ENCODE measurements at places on chromosomes 12 and 14.

- DNase-seq, result no peak
- no peak overlapping the region for H3K27ac ChIP-seq
- H3K36me3 ChIP-seq, result no peaks in the 10 kb centered on the region
- H3K4me1 ChIP-seq, result no peaks in the 10 kb centered on the region
- H3K27me3 ChIP-seq, result no peaks in the 10 kb centered on the region
These were observed 501.2 kb downstream of the PCNX1 start for GRCh38 chr14:71408362-71409030.

GRCh38 chr12:101784376-101784775, 45.1 kb upstream of the SYCP3 start:
- no peak overlapping the region for H3K4me3 ChIP-seq
- H3K36me3 ChIP-seq, result peaks cover 25% of the 10 kb centered on the region
- H3K27me3 ChIP-seq, result no peaks in the 10 kb centered on the region
- no peak for DNase-seq
- no peak overlapping the region for H3K27ac ChIP-seq

DNA sequence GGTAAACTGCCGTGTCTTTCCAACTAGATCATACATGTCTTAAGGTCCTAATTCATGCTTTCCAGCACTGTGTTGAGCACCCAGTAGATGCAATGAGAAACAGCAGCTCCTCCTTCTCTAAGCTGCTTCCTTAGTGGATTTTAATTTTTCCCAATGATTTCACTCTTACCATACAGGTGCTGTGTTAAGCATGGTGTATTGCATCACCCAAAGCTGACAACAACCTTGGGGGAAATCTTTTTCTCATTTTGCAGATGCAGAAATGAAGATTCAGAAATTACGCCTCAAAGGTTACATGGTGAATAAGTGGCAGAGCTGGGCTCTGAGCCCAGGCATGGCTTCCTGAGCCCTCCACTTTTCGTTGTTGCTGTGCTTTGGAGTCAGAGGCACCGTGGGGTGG, 75.6 kb downstream of the NEDD1 start:
- no peaks in the 10 kb centered on the region for H3K27me3 ChIP-seq
- H3K4me1 ChIP-seq, result peaks cover 9% of the 10 kb centered on the region
- DNase-seq, result no peak
- no peak overlapping the region for H3K27ac ChIP-seq

GRCh38 chr12:13208533-13209435, 12.3 kb downstream of the EMP1 start:
- no peak overlapping the region for H3K27ac ChIP-seq
- H3K4me1 ChIP-seq, result no peaks in the 10 kb centered on the region
- no peak for DNase-seq
- H3K4me3 ChIP-seq, result no peak overlapping the region
- H3K27me3 ChIP-seq, result peaks cover 13% of the 10 kb centered on the region
